Activated CD4-positive, alpha-beta T cell treated with anti-CD3 and anti-CD28 coated beads for 4 hours (primary cell): ENCODE measurements at places on chromosomes 2 and 18.

DNA sequence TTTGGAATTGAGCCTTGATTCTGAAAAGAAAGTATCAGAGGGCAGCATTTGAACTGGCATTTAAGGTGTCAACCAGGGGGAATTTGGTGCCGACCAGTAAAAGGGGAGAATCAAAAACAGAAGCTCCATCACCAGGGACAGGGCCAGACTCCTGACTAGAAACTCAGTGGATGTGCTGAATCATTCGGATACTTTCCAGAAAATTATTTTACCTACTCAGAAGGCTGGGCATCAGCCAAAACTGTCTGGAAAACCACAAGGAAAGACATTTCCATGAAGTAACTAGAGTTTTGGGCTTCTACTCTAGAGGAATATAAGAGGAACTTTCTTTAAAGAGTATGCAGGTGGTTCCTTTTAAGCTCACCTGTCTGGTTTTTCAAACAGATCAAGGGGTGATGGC is 756.6 kb downstream of the RNF144A start:
- no peak for DNase-seq

DNA sequence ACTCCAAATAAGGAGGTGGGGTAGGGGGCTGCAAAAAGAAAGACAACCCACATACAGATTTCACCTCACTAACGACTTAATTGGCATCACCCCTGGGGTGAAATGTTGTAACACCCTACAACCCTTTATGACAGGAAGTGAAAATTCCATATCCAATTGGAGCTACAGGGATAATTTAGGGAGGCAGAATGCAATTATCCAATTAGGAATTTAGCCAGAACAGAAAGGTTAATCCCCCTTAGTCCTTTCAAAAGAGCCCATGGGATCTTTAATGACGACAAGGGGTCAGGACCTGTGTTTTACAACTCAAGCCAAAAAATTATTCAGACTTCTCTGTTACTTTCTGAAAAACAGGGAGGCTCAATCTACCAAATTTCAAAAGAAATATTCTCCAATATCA is 1027.1 kb downstream of the TMEM182 start:
- no peak for DNase-seq

DNA sequence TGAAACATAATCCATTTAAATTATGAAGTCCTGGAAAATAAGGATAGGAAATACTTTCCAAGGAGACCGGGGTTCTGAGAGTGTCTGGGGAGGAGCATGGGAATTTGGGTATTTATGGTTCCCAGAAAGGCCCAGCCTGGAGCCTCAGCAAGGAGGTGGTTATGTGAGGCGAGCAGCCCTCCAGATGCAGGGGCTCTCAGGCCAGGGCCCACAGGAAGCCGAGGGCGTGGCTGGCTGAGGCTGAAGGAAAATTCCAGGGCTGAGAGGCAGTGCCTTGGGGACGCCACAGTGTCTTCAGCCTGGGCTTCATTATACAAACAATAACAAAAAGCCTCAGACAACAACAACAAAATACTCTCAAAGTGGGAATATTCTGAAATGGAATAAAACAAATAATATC is 86.9 kb upstream of the SERPINE2 start:
- no peak for DNase-seq

GRCh38 chr2:188524519-188525113 is 232.9 kb downstream of the GULP1 start:
- no peak for DNase-seq

GRCh38 chr2:111148225-111148873 is 27.6 kb downstream of the BCL2L11 start:
- DNase-seq: no peak
